Left ventricle myocardium superior (tissue), 1 donor: ENCODE measurements at places on chromosomes 1 and 21. TPM values are rescaled to one million over a fixed set of nuclear protein-coding genes. Genes with fewer than 3 reads are reported as not detected.

Gene F13B
- total RNA-seq = not detected

GRCh38 chr1:42359466-42359865 lies 21.1 kb upstream of the RIMKLA start:
- DNase-seq = no peak

- no peak for DNase-seq
These were observed 67.0 kb downstream of the ERO1B start for GRCh38 chr1:236214761-236215160.

- peak; percentile 48 for DNase-seq
These were observed 70.1 kb upstream of the NTPCR start for GRCh38 chr1:232880354-232880753.

DNA sequence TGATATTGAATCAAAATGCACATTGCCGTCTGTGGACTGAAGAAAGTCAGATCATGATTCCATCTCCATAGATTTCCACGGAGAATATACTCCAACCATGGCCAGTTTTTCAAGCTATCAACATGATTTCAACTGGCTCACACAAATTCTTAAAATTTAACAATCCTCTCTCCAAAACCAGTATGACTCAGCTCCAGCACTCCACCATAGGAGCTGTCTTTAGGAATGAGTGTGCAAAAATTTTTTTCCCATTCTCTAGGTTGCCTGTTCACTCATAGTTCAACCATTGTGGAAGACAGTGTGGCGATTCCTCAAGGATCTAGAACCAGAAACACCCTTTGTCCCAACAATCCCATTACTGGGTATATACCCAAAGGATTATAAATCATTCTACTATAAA lies 40.8 kb downstream of the RGL1 start:
- no peak for DNase-seq
